Activated CD4-positive, CD25-positive, alpha-beta regulatory T cell treated with anti-CD3 and anti-CD28 coated beads, Interleukin-2, amount 50 U/mL, for 16 hours (primary cell): ENCODE measurements at places on chromosomes 13 and 19.

- no peak for DNase-seq
Measured at GRCh38 chr19:3123956-3124355, 11.9 kb upstream of the GNA15 start.

GRCh38 chr19:18932216-18932841, 8.7 kb downstream of the HOMER3 start:
- DNase-seq, result peak; percentile 61

- no peak for DNase-seq
Measured at GRCh38 chr13:72648513-72649065, 78.8 kb downstream of the MZT1 start.

GRCh38 chr13:112034231-112034630, 32.7 kb upstream of the SOX1 start:
- no peak for DNase-seq

DNA sequence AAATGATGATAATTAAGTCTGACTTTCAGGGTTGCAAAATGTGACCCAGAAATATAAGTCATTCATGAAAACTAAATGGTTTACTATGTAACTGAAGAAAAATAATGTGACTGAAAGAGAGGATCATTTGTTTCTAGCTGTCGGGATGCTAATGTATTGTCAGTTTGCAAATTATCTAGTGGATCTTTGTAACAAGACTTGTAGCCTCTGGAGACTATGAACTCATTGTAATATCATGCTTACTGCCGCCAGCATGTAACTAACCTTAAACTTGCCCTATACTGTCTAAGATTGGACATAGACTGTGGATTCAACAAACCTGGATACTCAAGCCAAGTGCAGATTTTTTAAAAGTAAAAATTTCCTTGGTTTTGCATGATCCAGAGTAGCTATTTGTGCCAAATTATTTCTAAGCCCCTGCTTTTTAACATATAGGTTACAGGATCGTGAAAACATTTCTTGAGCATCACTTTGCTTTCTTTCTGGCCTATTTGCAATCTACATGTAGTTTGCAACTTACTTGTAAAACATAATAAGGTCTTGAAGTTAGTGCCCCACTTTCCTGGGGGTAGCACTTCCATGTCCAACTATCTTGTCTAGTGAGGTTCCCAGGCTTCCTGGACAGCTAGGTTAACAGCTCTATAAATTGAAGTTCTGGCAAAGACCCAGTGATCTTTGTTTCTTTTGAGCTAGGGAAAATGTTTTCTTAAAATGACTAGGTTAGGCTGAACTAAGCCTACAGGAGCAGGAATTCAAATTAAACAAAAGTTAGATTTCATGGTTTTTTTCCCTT, 3.3 kb upstream of the POSTN start:
- no peak for DNase-seq

- DNase-seq, result no peak
Measured at GRCh38 chr13:59677966-59678814, 485.5 kb downstream of the DIAPH3 start.

DNA sequence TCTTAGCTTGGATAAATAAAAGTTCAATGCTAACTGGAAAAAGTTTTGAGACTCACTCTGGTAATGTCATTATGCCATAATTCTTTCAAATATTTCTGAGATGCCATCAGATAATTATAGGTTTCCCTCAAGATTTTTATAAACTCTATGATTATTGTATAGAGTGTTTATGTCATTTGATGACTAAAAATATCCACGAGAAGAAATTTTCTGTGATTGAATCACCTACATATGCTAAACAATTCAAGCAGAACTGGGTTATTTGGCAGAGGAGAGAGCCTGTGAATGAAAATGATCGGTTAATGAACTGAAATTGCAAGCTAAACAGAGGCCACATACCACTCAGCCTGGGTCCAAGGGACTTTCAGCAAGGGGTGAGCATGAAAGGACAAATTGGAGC, 92.6 kb upstream of the TSC22D1 start:
- DNase-seq, result no peak

DNA sequence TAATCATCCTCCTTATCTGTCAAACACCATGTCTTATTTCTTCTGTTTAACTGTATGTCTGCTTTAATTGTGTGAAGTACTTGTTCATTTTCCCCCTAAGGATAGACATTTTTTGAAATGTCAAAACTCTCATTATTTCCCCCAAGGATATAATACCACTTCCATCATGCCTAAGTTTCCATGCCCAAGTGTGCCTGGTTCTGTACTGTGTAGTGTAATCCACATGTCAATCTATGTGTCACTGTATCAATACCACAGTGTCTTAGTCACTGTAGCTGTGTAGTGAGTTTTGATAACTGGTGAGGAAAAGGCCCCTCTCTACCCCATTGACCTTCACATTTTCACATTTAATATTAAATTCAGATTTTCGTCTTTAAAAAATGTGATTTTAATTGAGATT, 1265.5 kb downstream of the PCDH9 start:
- no peak for DNase-seq
